ENCODE measurements at places on chromosomes 16 and 17.

DNA sequence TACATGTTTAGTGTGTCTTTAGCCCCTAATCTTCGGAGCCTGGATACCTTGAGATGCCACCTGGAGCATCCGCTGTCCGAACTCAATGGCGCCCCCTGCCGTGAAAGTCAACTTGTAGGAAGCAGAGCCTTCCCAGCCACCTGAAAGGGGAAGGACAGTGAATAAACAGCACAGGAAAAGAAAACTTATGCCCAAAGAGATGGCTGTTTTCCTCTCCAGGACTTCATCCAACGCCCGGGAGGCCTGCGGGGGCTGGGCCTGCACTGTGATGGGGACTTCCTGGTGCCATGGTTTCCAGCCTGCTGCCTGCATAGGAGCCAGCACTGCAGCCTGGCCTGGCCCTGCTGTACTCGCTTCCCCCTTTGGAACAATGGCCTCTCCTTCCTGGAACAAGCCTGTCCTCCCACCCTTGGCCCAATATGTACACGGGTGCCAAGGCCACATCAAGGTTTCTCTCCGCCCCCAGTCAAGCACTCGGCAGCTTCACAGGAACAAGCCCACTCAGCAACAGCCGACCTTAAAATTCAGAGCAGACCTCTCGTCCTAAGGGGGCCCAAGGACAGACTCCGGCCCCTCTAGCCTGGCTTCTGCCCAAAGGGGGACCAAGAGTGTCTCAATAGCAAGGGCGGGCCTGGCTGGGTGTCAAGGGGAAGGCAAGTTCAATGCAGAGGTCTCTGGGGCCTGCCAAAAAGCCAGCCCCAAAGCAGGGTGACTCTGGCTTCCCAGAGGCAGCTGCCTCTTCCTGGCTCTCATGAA, 4.5 kb upstream of the UNC13D start:
- no peak for DNase-seq

- no peak for DNase-seq
Measured at GRCh38 chr16:67917852-67918236, 13.8 kb downstream of the CTRL start.

GRCh38 chr17:73503560-73503959, 140.7 kb downstream of the SDK2 start:
- no peak for DNase-seq

DNA sequence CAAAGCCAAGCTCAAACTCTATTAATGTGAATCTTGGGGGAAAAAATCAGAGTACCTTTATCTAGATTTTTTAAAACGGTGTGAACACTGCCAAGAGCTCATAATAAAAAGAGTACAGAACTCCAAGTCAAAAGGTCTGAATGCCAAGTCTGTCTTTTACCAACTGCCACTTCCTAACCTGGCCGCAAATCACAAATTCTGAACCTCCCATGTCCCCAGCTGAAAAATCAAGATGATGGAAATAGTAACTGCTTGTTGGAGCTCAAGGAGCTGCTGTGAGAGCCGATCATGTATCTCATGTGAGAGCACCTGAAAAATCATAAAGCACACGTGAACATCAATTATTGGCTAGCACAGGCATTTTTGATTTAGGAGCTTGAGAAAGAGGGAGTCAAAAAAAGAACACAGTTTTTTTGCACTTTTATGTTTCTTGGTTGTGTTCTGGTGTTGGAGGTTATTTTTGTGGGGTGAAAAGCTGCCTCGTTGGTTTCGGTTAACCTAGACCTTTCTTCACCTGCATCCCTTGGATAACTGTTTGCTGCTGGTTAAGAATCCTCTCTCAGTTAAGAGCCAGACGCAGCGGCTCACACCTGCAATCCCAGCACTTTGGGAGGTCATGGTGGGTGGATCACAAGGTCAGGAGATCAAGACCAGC, 50.5 kb downstream of the GAS7 start:
- DNase-seq: no peak

- no peak for DNase-seq
Measured at GRCh38 chr17:72393553-72393952, 272.7 kb downstream of the SOX9 start.

GRCh38 chr17:74870512-74870911, 2.3 kb downstream of the FDXR start:
- no peak for DNase-seq

DNA sequence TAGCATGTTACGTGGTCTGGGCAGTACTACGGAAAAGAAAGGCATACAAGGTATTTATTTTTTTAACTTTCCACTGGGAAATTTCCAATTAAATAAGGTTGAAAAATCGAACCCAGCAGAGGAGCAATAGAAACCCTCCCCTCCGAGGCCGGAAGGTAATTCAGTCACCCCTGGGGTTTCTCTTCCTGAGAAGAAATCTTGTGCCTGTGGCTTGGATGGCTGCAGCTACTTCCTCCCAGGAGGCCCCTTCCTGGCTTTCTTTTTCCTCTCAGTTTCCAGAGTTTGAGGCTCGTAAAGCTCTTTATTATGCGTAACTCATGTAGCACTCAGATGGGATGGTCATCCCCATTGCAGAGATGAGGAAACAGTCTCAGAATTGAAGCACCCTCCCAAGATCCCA, 140.3 kb downstream of the ASIC2 start:
- DNase-seq: no peak

DNA sequence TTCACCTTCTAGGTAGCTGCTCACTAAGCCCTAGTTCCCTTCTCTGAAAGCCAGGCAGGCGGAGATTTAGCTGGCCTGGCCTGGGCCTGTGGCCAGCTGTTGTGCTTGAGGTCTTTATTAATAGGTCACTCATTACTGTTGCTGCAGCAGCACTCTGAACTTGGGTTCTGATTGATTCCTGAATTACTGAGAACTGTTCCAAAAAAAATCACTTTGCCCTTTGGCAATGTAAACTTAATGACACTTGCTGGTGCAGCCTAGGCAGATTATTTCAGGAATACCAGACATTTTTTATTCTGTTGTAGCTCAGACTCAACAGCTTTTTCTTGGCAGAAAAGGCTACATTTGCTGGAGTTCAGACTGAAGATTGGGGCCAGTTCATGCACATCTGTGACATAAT, 2.7 kb downstream of the TOM1L1 start:
- DNase-seq: peak; percentile 49

GRCh38 chr16:19835968-19836421, 48.7 kb downstream of the GPRC5B start:
- DNase-seq: no peak

- no peak for DNase-seq
Measured at GRCh38 chr16:56319376-56319775, 106.0 kb downstream of the AMFR start.

GRCh38 chr16:383326-384051, 1.7 kb upstream of the PGAP6 start:
- DNase-seq: no peak

GRCh38 chr17:67544364-67544955, 167.4 kb downstream of the PITPNC1 start:
- DNase-seq: no peak

DNA sequence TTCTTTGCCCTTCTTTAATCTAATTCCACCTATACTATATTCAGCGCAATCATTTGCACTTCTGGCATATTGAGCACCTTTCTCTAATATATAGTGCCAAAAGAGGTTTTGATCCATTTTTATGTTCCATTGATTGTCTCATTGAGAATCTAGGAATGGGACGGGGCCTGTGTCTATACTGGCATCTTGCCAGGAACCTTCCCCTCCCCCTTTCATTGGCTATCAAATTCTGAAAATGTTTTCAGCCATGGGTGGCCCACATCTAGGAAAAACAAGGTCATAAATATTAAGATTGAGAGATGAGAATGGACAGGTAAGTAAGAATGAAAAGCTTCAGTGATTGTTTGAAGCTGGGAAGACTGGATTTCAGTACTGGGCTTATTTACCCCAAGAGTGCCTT, 159.9 kb downstream of the FTO start:
- DNase-seq: no peak

- DNase-seq: no peak
Measured at GRCh38 chr16:47258874-47259461, 115.2 kb upstream of the NETO2 start.

DNA sequence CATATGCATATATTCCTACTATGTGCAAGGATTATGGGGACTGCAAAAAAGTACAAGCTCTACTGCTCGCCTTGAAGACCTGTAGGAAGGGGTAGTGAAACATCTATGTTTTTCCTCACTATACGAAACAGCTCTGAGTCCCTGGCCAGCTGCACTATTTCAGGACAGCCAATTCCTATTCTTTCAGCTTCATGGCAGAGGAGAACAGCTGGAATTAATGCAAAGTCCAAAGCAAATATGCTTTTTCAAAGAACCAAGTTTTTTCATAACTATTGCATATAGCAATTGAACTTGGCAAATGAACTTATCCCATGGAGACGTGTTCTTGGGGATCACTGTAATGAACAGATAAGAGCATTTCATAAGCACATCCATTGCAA, 122.3 kb downstream of the SPACA3 start:
- DNase-seq: peak; percentile 52

- peak; percentile 91 for DNase-seq
Measured at GRCh38 chr17:34760931-34761495, 181.6 kb downstream of the TMEM132E start.

DNA sequence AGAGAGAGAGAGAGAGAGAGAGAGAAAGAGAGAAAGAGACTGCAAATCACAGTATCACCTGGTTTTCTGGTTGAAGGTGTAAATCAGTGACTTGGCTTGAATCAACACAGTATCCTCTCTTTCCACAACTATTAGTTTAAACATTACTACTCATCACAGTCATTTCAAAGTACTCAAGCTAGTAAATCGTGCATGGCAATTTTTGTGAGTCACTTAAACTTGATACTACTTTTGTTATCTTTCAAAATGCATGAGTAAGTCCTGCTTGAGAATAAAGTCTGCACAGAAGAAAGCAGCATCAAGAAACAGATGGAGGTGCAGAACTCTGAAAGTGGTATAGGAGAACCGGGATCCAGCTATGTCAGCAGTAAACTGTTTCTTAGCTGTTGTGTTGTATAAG, 535.4 kb downstream of the CDH8 start:
- DNase-seq: no peak

GRCh38 chr16:3906363-3906762, 25.9 kb upstream of the CREBBP start:
- DNase-seq: no peak

GRCh38 chr16:56691885-56692284, 9.6 kb downstream of the MT1X start:
- peak; percentile 57 for DNase-seq

DNA sequence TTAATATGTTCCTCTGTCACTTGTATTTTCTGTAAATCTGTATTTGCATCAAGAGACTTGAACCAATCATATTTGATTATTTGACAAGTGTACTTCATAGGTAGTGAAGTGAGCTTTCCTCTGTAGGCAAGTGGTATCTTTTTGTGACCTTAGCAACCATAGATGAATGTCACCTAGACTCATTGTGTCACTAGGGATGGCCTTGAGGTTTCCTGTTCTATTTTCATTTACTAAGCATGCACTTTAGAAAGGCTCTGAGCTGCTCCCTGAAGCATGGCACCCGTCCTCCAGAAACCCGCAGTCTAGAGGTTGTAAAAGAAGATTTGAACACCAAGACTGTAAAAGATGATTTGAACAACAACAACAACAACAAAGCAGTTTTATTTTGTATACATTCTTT, 151.7 kb downstream of the PRKCB start:
- DNase-seq: no peak

- no peak for DNase-seq
Measured at GRCh38 chr17:40564883-40565768, at the start of gene CCR7. TSS of gene CCR7 (minus strand) at chr17:40565472. CDS start at chr17:40565409, 63 bp downstream.

DNA sequence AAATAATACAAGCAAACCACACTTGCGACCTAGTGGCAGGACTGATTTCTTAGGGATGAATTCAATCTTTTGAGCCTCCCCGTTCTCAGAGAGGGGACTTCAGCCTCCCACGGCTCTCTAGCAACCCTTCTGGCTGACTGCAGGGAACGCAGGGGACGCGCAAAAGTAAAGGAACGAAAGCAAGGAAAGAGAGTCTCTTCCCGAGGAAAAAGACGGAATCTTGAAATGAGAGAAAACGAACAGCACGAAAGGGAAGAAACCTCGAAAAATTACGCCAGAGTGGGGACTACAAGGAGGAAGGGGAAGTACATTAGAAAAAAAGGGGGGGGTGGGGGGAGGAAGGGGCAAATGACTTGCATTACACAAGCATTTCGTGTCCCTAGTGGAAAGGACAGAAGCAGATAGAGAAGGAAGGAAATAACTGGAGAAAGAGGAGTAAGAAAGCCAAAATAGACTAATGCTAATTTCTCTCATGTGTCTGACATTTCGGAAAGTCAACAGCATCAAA, 1.2 kb downstream of the GRB2 start:
- peak; percentile 83 for DNase-seq

- no peak for DNase-seq
Measured at GRCh38 chr17:63853260-63853659, 10.8 kb upstream of the SMARCD2 start.

- DNase-seq: no peak
Measured at GRCh38 chr17:32993977-32994376, 2.3 kb downstream of the SPACA3 start.

DNA sequence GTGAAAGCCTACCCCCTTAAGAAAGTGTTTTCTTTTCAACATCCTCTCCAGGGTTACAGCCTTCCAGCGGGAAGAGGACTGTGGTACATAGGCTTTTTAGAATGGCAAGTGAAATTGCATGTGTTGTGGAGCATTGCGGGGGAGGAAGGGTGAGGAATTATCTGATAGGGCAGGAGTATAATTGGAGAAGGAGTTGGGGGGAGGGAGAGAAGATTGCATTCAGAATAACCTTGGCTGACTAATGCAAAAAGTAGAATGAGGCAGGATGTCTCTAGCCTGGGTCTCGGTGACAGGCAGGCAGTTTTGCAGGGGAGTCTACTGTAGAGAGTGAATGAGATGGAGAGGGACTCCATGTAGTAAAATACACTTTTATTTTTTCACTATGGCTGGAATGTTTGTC, 2.4 kb upstream of the CDH8 start:
- no peak for DNase-seq

GRCh38 chr17:76268991-76269981, 4.1 kb downstream of the UBALD2 start:
- DNase-seq: no peak

DNA sequence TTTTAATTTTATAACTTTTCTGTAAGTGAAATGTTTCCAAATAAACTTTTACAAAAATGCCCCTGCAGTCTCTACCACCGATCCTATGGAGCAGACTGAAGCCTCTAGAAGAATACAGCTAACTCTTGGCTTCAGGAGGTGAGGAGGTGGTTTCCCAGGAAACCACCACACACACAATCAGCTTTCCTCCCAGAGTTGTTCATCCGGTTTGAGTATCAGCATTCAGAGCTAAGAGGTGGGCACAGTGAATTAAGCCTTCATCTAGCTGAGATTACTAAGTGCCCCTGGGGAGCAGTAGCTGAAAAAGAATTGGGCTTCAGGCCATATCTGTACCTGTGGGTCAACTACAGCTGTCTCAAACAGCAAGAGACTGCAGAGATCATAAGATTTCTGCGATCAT, 139.7 kb downstream of the AATF start:
- DNase-seq: peak; percentile 78

DNA sequence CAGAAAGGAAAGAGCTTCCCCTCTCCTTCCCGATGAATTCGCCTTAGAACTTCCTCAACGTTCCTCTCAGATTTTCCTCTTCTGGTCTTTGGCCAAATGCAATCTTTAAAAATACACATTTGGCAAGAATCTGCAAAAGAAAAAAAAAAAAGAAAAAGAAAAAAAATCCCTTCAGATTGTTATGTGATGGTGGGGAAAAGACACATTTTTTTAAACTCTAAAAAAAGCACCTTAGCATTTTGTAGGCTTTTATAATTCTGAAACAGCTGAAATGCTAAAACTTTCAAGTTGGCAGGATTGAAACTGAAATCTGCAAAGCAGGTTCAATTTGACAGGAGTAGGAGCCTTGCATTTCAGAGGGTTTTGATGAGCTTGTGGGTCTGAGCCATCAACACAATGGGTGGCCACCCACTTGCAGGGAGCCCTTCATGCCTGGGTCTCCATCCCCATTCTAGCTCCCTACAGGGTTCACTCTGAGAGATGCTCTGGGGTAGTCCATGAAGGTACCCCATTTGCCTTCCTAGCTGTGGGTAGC, 33.1 kb downstream of the CACNG3 start:
- DNase-seq: no peak
